ENCODE measurements at places on chromosomes 3 and 15.
A peak's percentile ranks its signal among the peaks of the same experiment; 100 is the strongest.

DNA sequence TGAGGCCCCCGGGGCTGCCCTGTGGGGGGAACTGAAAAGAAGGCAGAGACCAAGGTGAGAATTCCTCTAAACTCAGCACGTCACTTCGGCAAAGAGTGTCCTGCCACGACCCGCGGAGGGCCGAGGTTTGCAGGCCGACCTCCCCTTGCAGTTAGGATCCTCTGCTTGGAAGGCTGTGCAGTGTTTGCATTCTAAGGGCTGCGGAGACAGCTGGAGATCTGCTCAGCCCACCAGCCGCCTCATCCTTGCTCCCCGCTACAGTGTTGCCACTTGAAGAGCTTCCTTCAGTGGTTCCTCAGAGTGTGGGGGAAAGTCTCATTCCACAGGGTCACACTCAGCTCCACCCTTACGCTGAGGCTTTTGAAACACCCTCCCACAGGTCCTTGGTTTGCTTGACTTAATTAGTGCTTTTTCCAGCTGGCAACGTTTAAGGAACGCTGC, 10.8 kb downstream of the SLC51A start:
- no peak for DNase-seq

DNA sequence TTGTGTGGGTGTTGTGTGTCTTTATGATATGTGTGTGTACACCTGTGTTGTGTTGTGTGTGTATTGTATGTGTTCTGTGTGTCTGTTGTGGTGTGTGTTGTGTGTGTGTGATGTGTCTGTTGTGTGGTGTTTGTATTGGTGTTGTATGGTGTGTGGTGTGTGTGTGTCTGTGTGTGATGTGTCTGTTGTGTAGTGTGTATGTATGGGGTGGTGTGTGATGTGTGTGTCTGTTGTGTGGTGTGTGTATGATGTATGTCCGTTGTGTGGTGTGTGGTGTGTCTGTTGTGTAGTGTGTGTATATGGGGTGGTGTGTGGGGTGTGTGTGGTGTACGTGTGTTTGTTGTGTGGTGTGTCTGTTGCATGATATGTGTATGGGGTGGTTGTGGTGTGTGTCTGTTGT, 46.6 kb downstream of the ZDHHC19 start:
- DNase-seq, result no peak

DNA sequence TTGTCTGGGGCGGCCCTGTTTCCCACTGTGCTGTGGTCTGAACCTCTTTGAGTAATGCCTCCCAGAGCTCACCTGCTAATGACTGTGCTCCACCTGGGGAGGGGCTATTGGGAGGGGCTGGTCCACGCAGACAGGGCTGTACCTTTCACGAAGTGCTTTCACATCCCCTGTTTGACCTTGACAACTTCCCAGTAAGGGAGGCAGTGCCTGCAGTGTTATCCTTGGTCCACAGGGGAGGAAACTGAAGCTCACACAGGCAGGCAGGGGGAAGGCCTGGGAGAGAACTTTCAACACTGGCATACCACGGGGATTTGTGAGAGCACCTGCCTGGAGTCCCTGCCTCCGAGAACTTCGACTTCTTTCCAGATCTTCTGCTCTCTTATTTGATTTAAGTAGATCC, 91.2 kb downstream of the CACNA1D start:
- no peak for DNase-seq

- DNase-seq, result no peak
Observed at GRCh38 chr3:45544024-45544716, 50.4 kb upstream of the LIMD1 start.

GRCh38 chr15:91522605-91523332, 330.7 kb upstream of the SLCO3A1 start:
- no peak for DNase-seq

- no peak for DNase-seq
Observed at GRCh38 chr3:144127700-144128099, 156.1 kb downstream of the DIPK2A start.

GRCh38 chr3:51669241-51670052, 1.6 kb upstream of the TEX264 start:
- peak; percentile 44 for DNase-seq

- DNase-seq, result no peak
Observed at GRCh38 chr15:77557144-77557543, 75.6 kb downstream of the LINGO1 start.

DNA sequence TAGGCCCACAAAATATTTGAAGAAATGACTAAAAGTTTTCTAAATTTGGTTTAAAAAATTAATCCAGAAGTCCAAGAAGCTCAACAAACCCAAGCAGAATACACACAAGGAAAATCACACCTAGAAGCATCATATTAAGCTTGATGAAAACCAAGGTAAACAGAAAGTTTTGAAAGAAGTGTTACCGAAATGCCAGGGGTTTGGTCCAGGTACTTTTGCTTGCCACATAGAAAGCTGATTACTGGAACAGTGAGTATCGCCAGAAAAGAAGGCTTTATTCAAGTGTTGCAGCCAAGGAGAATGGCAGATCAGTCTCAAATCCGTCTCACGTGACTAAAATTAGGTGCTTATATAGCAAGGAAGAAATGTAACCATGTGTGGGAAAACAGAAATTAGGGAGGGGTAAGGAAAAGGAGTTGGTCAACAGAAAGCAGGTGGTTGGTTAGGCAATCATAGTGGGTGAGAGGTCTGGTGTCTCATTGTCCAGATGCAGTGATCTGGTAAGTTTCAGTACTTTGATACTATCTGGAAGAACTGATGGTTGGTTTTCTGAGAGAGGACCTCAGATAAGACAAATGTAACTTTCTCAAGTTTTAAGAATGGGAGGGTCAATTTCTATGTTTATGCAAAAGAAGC, 96.9 kb upstream of the MYRIP start:
- DNase-seq, result no peak

- DNase-seq, result no peak
Observed at GRCh38 chr3:133547432-133548041, 25.9 kb upstream of the CDV3 start.

GRCh38 chr3:15896500-15896899, 98.7 kb upstream of the ANKRD28 start:
- no peak for DNase-seq

- DNase-seq, result no peak
Observed at GRCh38 chr3:174945276-174945675, 86.1 kb downstream of the NAALADL2 start.

- no peak for DNase-seq
Observed at GRCh38 chr3:23566499-23566898, 239.3 kb upstream of the UBE2E1 start.

- no peak for DNase-seq
Observed at GRCh38 chr3:167441256-167441655, 32.6 kb downstream of the SERPINI2 start.

- no peak for DNase-seq
Observed at GRCh38 chr3:16085884-16086608, 88.4 kb upstream of the GALNT15 start.

- DNase-seq, result no peak
Observed at GRCh38 chr15:51448622-51449399, 107.4 kb downstream of the GLDN start.

DNA sequence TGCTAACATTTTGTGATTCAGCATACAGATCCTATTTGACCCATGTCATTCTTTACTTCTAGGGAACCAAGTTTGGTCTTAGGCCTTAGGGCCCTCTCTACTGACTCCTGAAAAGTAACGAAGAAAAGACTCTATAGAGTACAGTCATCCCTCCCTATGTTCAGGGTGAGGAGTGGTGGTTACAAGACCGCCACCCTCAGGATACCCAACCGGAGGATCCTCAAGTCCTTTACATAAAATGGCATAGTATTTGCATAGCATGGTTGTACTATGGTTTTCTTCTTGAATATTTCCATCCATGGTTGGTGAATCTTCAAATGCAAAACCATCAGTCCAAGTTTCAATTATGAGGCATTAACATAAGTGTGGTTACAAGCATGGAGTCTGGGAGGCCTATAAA, 327.6 kb downstream of the FGF12 start:
- no peak for DNase-seq

Measured in AG04449 (cell line).